ENCODE measurements at places on chromosomes 12 and 14. TPM values are rescaled to one million over a fixed set of nuclear protein-coding genes. Genes with fewer than 3 reads are reported as not detected.

Gene KLRF2
- polyA plus RNA-seq = not detected

DNA sequence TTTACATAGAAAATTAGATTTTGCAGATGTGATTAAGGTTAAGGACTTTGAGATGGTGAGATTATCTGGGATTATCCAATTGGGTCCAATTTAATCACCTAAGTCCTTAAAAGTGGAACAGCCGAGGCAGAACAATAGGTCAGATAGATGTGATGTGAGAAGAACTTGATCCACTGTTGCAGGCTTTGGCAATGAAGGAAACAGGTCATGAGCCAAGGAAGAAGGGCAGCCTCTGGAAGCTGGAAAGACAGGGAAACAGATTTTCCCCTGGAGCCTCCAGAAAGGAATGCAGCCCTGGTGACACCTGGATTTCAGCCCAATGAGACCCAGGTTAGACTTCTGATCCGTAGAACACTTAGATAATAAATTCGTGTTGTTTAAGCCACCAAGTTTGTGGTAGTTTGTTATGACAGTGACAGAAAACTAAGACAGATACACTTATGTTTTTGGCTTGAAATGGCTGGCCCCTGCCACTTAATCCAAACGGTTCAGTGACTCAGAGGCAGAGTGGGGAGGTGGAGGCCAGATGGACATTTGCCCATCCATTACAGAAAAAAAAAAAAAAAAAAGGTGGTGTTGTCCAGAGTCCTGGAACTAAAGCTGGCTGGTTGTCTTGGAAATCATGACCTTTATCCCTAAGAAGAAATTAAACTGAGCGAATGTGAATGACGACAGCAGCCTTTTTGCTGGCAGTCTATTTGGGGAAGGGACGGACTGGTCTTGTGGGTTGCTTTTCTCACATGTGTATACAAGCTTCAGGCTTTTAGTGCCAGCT, 181.9 kb upstream of the NRXN3 start:
- no peak for DNase-seq

GRCh38 chr14:63499701-63500250, 43.4 kb downstream of the PPP2R5E start:
- DNase-seq = no peak

Gene GLIPR1L1
- not detected for polyA plus RNA-seq

- no peak for DNase-seq
Measured at GRCh38 chr14:93099196-93099595, 16.5 kb downstream of the ITPK1 start.

- DNase-seq = no peak
Measured at GRCh38 chr14:67524634-67524963, 8.5 kb upstream of the PLEKHH1 start.

GRCh38 chr14:64554556-64554955, 4.8 kb downstream of the PPP1R36 start:
- DNase-seq = no peak

Gene PIANP
- 1.4 TPM for polyA plus RNA-seq

Gene RFX4
- 0.05 TPM for polyA plus RNA-seq

Gene NANOG
- polyA plus RNA-seq = 0.09 TPM

DNA sequence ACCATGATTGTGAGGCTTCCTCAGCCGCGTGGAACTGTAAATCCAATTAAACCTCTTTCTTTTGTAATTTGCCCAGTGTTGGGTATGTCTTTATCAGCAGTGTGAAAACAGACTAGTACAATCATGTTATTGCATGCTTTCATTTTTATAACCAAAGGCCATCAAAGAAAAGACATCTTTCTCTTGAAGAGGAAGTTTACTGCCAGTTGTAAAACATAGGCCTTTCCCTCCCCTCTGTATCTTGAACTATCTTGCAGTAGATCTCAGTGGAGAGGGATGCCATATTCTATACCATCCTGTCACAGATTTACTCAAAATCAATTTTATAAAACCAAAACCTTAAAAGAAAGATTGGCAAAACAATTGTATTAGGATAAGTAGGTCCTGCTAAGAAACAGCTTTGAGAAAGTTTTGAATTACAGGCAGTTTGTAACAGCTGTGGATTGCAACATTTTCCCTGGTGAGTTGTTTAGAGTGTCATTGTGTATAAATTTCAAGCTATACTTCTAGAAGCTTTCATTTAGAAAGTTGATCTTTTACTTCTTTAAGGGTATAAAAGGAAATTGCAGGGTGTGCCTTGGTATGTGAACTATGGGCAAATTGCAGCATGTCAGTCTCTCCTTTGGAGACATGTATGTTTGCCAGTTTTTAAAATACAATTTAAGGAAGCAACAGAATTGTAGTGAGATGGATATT, 128.0 kb downstream of the ATP23 start:
- DNase-seq = no peak

DNA sequence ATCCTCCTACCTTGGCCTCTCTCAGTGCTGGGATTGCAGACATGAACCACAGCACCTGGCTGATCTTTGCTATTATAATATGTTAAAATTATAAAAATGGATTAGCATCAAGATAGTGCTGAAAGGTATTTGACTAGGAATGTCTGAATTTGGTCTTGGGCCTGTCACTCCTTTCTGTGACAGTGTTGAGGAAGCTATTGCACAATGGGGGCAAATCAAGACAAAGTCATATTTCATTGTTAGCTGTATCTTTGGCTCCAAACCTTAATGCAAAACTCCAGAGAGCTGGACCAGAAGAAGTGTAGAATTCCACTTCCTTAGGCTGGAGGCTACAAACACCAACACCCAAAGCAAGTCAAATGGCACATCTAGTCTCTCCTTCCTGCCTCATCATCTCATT, 42.2 kb downstream of the ZCRB1 start:
- DNase-seq = no peak

- no peak for DNase-seq
Measured at GRCh38 chr12:124107351-124107750, 134.3 kb downstream of the ZNF664 start.

- DNase-seq = no peak
Measured at GRCh38 chr14:22884738-22885523, 1.9 kb downstream of the REM2 start.
